ENCODE measurements at places on chromosomes 6 and 20.

DNA sequence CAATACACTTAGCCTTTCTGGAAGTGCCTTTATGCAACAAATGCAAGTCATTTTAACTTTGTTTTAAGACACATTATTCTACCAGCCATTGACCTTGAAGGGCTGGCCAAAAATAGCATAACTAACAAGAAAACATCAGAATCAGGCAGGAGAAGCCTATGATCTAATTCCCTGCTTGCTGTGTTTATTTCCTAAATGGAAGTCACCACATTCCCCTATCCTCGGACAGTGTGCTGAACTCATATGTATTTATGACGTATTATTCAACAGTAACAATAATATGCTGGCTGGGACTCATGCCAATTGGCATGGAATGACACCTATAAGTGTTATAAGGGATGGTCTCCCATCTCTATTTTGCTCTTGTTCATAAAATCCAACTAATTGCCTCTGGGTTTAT is 140.7 kb downstream of the MAP3K7 start:
- no peak for DNase-seq

- no peak for DNase-seq
These were observed 16.3 kb downstream of the COL21A1 start for GRCh38 chr6:56230976-56231566.

GRCh38 chr20:39993742-39994141 is 695.3 kb downstream of the MAFB start:
- no peak for DNase-seq

DNA sequence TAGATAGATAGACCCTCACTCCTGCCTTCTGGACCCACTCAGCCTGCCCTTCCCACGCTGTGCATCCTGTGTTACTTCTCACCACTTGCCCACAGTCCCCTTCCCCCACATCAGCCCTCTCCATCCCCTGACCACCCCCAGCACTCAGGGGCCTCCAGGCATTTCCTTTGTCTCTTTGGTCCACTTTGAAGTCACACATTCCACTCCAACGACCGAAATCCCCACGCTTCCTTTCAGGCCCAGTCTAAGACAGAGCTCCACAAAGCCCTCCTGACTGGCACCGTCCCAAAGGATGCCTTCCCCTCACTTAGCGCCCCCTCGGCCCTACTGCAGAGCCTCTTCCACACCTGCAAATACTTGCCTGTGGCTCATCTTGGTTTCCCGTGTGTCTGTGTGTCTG is 83.8 kb downstream of the FOXF2 start:
- DNase-seq = no peak

DNA sequence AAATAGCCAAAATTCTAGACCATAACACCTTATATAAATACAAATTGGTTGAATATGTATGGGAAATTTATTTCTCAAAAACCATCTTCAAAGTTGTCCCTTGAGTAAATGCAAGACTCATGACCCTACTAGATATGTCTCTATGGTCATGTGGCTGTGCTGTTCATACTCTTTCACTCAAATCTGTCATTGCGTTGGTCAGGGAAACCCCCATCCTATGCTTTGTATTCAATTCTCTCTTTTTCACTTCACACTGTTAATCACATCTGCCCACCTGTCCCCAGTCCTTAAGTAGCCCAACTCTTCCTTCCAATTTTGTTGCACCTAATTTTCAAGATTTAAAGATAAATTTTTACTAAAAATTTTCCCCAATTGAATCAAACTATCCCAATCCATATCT is 51.0 kb downstream of the RPS12 start:
- DNase-seq = no peak

- DNase-seq = no peak
These were observed 263.5 kb downstream of the TFAP2A start for GRCh38 chr6:10151144-10151915.

GRCh38 chr6:33903579-33903978 is 99.8 kb upstream of the MLN start:
- no peak for DNase-seq

- DNase-seq = no peak
These were observed 22.2 kb downstream of the TOX2 start for GRCh38 chr20:43936805-43937204.

DNA sequence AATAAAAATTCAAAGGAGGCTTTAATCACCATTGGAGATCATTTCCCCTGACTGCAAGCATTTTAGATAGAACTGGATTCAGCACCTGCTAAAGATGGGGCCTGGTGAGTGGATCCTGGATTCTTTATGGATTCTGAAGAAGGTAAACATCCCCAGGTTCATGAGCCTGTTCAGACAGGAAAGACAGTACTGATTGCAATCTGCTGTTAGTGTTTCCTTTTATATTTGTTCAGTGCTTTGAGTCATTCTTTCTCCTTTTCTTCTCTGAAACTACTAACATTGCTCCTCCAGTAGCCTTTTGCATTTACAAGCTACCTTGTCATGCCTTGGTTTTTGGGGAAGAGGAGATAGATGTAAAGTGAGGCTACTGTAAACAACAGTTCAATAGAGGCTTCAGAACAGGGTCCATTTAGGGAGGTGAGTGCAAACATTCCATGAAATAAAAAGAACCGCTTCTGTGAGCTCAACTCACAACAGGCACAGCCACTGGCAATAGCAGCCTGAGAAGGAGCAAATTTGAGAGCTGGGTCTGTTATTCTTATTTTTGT is 66.4 kb upstream of the PRL start:
- DNase-seq = no peak

DNA sequence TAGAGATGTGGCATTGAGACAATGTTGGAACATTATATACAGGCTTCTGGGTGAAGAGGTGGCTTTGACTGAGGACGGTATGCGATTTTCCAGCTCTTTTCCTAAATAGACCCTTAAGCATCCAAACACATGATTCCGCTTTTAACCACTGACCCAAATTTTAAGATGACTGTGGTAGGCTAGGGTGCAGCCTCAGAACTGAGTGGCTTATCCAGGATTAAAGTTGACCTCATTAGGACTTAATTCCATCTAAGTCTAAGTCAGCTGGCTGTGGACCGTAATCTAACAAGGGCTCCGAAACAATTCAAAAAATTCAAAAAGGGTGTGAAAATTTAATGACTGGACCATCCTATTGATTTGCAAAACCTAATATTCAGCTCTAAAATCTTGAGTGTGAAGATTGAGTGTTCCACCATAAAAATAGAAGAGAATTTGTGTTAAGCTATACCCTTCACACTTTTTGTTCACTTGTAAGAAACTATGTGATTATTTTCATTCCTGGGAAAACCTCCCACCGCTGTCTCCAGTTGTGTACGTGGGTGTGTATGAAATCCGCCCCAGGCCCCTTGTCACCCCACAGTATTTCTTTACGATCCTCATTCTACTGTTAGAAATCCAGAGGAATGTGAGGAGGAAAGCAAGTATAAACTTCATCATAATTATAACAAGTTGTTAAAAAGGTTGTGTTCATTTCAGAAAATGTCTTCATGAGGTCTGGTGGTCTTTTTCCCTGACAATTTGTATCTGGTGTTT is 2.7 kb downstream of the PCMTD2 start:
- no peak for DNase-seq

- no peak for DNase-seq
These were observed 7.3 kb downstream of the CCDC167 start for GRCh38 chr6:37492236-37492972.

DNA sequence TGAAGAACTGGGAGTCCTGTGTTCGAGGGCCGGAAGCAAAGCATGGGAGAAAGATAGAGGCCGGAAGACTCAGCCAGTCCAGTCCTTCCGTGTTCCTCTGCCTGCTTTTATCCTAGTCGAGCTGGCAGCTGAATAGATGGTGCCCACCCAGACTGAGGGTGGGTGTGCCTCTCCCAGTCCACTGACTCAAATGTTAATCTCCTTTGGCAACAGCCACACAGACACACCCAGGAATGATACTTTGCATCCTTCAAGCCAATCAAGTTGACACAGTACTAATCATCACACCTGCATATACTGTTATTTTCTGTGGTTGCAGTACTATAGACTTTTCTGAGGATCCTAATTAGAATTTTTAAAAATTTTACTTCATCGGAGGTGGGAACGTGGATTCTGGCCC is 21.3 kb downstream of the PCMTD2 start:
- no peak for DNase-seq

DNA sequence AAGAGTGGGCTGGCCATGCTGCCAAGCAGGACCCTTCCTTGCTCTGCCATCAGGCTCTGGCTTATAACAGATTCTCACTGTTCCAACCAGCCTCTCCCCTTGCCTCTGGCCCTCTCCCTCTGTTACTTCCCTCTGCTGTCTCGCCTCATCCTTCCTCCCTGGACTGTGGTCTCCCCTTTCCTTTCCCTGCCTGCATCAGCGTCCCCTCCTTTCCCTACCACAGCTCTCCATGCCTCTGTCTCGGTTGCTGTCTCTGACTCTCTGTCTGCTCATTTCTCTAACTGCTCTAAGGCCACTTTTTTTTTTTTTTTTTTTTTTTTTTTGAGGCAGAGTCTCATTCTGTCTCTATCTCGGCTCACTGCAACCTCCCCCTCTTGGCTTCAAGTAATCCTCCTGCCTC is 173.4 kb downstream of the PTPRT start:
- DNase-seq = no peak

GRCh38 chr6:14316651-14317386 is 199.2 kb downstream of the CD83 start:
- DNase-seq = no peak

DNA sequence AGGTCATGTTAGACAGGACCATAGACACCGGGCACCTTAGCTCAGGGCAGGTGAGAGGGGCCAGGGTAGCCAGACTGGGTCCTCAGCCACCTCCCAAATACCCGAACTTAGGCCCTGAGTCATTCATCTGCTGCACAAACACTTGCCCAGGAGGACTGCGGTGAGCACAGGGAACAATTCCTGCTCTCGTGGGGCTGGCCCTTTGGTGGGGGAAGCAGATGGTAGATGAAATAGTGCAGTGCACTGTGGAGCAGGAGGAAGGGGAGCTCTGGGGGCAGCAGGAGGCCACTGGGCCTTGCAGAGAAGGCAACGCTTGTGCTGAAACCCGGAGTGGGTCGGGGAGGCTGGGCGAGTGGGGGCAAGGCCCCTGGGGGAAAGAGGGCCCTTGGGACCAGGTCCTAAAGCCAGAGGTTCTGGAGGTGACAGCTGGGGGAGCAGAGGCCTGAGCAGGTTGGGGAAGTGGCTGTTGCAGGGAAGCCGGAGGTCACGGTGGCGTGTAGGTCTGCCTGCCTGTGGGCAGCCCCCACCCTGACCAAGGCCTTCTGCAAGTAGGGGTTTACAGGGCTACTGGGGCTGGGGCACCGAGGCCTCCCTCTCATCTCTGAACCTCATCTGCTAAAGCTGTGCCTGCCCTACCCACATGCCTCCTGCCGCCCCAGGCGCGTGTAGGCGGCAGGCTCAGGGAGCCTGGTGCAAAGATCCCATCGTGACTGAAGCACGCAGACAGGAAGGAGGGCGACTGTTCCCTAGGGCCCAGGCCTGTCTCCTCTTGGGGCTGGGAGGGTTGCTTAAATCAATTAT is 4.7 kb upstream of the NPBWR2 start:
- no peak for DNase-seq

GRCh38 chr20:17643531-17644188 is 38.4 kb downstream of the RRBP1 start:
- no peak for DNase-seq

- DNase-seq = no peak
These were observed 232.3 kb downstream of the COL12A1 start for GRCh38 chr6:74973591-74973990.

GRCh38 chr6:53960311-53960710 is 150.9 kb upstream of the MLIP start:
- no peak for DNase-seq

DNA sequence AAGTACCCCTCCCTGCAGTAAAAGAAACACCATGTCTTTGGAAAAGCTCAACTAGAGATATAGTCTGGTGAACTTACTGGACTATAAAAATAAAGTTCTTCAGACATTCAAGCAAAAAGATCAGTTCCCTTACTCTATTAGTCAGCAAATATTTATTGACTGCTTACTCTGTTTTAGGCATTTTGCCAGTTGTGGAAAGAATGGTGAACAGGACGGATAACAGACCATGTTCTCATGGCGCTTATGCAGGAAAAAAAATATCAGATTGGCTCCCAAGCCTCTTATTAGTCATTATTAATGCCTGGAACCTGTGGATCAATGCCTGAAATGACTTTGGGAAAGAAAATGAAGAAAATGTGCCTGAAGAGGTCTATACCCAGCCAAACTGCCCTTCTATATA is 282.2 kb upstream of the EPHA7 start:
- no peak for DNase-seq

DNA sequence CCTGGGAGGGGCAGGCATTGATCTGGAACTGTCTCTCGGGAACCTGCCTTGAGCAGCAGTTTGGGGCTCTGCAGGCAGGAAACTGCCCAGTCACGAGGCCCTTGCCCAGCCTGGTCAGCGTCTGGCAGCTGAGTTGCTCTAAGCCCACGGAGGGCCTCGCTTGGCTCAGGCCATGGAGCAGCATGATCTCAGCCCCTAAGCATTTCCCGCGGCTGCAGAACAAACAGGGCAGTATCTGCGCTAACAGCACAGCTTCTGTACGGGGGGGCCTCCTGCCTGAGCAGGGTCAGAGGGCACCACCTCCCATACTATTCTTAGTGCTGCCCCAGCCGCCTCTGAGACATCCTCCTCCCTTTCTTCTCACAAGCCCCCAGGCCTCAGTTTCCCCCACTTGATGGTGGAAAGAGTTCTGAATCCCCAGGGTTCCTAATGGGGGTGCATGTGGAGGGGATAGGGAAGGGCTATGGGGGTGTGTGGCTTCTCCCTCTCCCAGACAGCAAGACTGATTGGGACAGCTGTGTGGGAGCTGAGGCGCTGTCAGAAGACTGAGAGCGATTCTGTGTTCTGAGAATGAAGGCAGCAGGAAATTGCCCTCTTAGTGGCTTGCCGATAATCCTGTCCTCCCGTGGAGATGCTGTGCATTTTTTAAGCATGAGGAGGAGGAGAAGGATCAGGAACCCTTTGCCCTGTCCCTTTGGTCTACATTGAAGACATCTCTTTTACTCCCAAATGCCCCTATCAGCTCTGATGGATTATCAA is 46.4 kb downstream of the MOCS1 start:
- no peak for DNase-seq

DNA sequence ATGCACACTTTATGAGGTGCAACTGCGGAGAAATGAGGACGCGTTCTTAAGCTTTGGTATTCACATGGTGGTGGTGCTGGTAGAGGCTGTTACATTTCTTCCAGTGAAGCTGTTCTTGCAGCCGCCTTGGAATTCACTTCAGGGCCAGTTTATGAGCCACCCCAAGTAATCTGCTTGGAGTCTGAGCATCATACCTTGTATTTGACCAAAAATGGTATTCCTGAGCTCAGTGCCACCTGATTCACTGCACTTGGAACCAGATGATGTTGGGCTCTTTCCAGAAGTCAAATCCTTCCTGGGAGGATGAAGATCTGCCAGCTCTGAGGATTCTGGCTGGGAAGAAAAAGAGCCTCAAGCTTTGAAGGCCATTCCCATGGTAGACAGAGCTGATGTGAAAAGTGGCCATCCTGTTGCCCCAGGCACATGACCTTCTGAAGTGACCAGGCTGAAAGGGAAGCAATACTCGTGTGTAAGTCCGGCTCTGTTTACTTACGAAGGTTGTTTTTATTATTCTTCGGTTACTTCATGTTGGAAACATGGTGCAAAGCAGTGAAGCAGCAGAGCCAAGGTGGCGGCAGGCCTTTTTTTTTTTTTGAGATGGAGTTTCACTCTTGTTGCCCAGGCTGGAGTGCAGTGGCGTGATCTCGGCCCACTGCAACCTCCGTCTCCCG is 7.7 kb downstream of the MANBAL start:
- DNase-seq = no peak

- DNase-seq = no peak
These were observed 2.6 kb downstream of the CTSZ start for GRCh38 chr20:59004493-59004762.

All from iPS DF 6.9 (cell line).